ENCODE measurements at places on chromosomes 7 and 10.

GRCh38 chr10:73467206-73467605 lies 28.6 kb downstream of the PPP3CB start:
- DNase-seq = no peak

GRCh38 chr10:120048391-120048790 lies 155.9 kb downstream of the SEC23IP start:
- DNase-seq = no peak

GRCh38 chr7:87517136-87517815 lies 41.8 kb upstream of the ABCB4 start:
- peak; percentile 35 for DNase-seq

- DNase-seq = peak; percentile 33
These were observed 273.6 kb downstream of the DYNC1I1 start for GRCh38 chr7:96045919-96046318.

DNA sequence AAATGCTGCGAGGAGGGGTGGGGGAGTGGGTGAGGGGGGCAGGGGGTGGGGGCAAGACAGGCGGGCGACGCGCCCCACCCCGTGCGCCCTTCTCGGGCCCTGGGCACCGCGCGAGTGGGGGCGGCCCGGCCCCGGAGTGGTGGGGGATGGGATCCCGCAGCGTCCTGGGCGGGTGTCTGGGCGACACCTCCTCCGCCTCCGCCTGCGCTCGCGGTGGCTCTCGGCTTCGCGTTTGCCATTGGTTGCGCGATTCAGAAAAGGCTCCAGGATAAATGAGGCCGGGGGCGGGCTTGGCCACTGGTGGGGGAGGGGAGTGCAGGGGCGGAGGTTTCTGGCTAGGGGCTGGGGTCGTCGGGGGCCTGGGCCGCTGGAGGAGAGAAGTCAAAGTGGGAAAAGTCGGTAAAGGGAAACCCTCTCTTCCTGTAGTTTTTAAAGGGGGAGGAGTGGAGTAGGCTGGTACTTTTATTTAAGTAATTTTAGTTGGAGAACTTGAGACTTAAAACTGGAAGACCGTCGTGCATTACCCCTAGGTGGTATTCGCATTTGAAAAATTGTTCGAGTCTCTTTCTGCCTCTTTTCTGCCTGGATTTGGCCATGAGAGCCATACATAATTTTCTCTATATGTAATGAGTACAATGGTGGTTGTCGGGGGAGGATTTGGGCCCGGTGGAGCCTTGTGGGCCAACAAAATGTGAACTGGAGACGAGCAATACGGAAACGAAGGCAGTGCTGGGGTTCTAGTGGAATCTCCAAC lies 992 bp upstream of the IGF2BP3 start:
- peak; percentile 87 for DNase-seq

- DNase-seq = no peak
These were observed 4.9 kb downstream of the TRIM8 start for GRCh38 chr10:102648889-102649796.

- DNase-seq = no peak
These were observed 72.8 kb upstream of the ZNF479 start for GRCh38 chr7:57205000-57205399.

DNA sequence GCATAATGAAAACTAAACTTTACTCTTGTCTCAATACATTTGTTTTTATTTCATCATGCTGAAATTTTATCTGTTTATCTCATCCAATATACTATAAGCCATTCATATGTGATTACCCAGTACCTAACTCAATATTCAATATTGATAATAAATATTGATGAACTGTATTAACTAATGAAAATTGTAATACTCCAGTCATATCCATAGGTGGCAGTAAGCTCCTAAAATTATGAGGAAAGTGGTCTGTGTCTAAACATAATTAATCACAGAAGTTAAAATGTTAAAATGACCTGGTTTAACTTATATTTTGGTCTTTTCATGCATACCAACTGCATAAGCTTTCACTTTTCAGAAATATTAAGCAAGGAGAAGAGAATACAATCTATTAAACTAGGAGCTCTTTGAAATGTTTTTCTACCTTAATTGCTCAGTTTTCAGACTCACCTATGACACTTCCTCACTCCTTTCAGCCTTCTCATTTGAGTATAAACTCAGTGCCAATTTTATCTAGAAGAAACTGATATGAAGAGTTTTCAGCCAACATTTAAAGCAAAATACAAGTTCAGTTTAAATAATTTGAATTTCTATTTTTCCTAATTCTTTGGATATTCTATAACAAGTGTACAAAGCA lies 30.5 kb upstream of the VWDE start:
- no peak for DNase-seq

DNA sequence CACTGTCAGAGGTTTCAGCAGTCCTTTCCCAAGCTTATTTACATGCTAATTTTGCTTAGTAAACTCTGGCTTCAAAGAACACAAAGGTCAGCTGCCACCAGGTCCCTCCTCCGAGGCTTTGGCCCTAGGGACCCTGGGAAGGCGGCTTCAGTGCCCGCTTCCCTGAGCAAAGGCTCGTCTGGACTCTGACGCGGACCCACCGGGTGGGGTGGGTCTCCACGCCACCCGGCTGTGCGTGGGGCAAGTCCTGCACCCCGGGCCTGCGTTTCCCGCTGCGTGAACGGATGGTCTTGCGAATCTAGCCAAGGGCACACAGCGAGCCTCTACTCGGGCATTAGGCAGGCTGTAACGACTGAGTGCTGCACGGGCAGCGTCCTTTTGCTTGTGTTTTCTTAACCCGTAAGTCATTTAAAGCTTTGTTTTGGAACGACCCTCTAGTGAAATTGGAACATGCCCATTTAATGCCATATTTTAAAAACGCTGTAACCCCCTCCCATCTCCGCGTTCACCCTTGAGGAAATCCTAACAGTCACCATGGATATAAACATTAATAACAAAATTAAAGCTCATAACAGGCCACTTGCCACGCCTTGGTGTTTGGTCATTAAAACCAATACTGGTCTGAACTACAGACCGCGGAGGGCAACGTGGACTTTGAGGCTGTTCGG lies 828 bp downstream of the BNIP3 start:
- DNase-seq = peak; percentile 31

DNA sequence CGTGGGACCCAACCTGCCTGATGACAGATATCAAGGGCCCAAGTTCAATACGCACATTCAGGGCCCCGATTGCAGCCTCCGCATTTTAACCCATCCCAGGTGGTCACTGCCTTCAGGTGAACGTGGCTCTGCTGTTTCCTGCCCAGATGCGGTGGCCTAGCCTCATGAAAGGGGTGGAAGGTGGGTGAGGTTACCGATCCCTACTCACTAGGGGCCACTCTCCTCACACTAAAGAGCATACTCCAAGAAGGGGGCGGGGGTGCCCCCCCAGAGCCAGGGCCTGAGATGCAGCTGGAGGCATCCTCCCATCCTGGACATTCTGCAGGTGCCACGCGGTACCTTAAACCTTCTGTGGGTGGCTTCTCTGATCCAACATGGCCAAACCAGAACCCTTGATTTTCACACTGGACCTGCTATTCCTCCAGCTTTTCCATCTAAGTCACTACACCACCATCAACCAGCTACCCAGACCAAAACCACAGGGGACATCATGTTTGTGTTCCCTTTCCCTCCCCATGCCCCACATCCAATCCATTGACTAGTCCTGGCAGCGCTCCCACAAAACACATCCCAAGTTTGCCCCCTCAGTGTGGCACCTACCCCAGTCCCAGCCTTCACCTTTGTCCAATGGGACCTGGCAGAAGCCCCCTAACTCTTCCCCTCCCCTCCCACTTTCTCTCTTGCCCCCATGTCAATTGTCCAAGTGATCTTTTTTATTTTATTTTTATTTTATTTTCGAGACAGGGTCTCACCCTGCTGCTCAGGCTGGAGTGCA lies 30.0 kb downstream of the PRLHR start:
- no peak for DNase-seq

- DNase-seq = no peak
These were observed 479.8 kb downstream of the ADRA2A start for GRCh38 chr10:111556666-111557065.

GRCh38 chr7:123599766-123600165 lies 1.9 kb upstream of the ASB15 start:
- no peak for DNase-seq

- DNase-seq = no peak
These were observed 128.4 kb upstream of the FZD1 start for GRCh38 chr7:91135703-91136430.

DNA sequence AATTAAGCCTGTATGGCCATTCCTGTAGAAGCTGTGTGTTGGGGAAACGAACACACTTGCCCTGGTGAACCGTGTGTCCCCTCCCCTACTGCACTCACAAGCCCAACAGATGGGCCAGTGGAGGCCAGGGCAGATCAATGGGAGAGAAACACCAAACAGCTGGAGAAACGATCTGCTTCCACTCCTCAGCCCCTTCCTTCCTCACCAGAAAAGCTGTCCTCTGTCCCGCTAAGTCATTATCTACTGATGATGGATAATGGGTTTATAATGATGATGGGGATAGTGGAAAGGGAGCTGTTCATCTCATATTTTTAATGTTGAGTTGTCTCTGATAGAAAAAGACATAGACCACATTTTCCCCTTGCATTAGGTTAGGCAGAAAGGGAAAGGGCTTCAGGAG lies 99.7 kb downstream of the ELMO1 start:
- DNase-seq = no peak

DNA sequence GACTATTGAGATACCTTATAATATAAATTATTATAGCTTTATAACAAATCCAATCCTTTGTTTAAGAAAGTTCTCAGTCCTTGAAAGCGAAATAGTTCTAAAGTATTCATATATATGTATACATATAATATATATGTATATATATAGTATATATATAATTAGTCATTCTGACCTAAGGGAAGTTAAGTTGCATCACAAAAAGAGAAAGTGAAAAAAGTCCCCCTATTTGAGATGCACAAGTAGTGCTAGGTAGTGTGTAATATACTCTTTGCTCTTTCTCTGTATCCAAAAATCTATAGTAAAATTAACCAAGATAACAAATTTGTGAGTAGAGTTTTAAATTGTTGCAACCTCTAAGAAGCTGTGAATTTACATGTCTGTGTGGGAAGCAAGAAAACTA lies 13.3 kb upstream of the IFIT1B start:
- DNase-seq = no peak

GRCh38 chr7:56447864-56448693 lies 331.9 kb upstream of the NUPR2 start:
- DNase-seq = no peak

DNA sequence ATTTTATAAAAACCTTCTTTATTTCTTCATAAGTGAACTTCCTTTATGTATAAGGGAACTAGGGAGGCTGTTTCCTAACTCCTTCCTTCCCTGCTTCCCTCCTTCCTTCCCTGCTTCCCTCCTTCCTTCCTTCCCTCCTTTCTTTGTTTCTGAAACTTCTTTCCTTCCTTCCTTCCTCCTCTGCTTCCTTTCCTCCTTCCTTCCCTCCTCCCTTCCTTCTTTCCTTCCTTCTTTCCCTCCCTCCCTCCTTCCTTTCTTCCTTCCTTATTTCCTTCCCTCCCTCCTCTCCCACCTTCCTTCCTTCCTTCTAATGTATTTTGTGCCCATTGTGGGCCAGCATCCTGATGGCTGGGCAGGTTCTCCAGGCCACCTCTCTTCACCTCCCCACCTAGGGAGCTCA lies 26.8 kb upstream of the UCN3 start:
- DNase-seq = no peak

DNA sequence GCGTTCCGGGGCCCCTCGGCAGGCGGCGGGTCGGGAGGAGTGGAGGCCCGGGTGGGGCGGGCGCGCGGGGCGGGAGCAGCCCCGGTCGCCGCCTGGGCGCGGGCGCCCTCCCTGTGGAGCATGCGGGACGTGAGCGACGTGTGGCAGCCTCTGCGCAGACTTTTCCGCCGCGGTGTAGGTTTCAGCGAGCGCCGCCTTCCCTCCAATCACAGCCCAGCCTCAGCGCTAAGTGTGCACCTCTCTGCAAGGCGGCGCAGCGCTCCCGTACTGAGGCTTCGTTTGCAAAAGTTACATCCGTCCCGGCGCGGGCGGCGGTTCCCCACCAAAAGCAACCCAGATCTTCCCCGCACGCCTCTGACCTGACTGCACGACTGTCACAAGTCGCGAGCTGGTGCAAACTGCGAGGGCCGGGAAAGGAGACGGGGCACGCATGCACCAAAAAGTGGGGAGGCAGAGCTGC lies 1.2 kb upstream of the PFKFB3 start:
- peak; percentile 76 for DNase-seq

GRCh38 chr7:80330434-80330833 lies 181.4 kb downstream of the GNAT3 start:
- peak; percentile 65 for DNase-seq

- peak; percentile 14 for DNase-seq
These were observed 5.7 kb upstream of the HK1 start for GRCh38 chr10:69272624-69273023.
